ENCODE measurements at places on chromosomes 5 and 9.

- DNase-seq = no peak
Observed at GRCh38 chr5:141003031-141003430, 36.8 kb downstream of the PCDHAC2 start.

DNA sequence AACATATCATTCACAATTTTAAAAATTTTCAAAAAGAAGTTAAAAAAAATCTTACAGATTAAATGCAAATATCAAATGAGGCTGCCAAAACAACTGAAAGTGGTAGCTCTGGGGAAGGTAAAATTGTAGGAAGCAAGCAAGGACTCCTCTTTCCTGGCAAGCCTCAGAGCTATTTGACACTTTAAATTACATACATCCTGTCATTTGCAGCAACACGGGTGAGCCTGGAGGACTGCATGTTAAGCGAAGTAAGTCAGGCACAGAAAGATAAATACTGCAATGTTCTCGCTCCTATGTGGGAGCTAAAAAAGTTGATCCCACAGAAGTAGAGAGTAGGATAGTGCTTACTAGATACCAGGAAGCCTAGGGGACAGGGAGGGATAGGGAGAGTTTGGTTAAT is 58.0 kb downstream of the LPAR1 start:
- no peak for DNase-seq

- DNase-seq = peak; percentile 66
Observed at GRCh38 chr9:33374634-33375237, 27.6 kb downstream of the AQP7 start.

GRCh38 chr5:165881259-165881658 is 2375.8 kb downstream of the MAT2B start:
- no peak for DNase-seq

DNA sequence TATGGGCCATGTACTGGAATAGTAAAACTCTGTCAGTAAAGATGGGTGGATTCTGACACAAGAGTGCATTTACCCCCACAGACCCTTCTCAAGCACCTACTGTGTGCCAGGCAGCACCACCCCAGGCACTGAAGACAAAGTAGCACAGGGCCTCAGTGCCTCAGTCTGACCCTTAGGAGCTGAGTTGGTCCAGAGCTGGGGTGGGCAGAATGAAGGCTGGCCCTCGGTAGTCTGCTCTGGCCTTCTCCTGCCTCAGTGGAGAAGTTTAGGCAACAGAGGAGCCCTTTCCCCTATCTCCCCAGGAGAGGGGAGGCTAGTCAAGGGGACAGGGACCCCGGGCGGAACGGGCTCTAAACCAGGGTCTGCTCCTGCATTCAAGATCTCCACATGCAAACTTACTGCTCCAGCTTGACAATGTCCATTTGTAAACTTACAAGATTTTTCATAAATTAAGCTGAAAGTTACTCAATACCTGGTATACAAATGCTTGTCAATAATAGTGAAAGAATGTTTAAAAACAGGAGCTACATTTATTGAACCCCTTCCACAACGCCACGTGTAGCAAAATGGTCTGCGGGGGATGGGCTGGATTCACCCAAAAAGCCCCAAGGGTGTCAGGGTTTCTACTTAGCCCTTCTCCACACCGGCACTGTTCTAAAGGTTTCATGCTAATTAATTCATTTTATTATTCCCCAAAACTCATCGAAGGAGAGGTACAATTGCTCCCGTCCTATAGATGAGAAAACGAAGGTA is 1.5 kb downstream of the VDAC1 start:
- DNase-seq = no peak

GRCh38 chr5:8598356-8598755 is 729.4 kb downstream of the MTRR start:
- DNase-seq = no peak

DNA sequence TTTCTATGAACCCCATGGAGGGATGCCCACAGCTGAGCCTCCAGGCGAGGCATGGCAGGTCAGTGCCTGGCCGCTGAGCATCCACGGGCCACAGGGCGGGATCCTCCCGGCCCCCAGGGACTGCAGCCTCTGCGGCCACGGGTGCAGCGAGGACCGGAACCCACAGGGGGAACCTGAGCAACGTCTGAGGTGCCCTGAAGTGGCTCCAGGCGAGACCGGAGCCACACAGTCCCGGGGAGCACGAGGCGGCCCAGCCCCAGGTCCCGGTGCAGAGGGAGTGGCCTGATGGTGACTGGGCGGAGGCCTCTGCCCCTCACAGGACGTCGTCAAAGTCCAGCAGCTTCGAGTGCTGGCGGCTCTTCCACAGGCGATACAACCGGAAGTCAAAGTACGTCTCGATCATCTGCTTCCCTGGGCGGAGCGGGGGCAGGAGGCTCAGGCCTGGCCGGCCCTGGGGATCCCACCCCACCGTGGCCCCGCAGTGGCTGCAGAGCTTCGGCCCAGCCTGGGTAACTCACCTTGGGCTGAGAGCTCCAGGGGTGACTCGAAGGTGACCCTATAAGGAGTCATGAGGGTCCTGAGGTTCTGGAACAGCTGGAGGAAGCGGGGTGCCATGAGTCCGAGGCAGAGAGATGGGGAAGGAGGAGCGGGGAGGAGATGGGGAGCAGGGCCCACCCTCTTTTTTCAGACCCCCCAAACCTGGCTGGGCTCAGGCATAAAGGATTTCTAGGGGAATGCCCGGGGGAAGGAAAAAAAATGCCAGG is 8.1 kb upstream of the ENTPD8 start:
- no peak for DNase-seq

- DNase-seq = no peak
Observed at GRCh38 chr9:126829035-126829434, 24.2 kb downstream of the ZBTB43 start.

DNA sequence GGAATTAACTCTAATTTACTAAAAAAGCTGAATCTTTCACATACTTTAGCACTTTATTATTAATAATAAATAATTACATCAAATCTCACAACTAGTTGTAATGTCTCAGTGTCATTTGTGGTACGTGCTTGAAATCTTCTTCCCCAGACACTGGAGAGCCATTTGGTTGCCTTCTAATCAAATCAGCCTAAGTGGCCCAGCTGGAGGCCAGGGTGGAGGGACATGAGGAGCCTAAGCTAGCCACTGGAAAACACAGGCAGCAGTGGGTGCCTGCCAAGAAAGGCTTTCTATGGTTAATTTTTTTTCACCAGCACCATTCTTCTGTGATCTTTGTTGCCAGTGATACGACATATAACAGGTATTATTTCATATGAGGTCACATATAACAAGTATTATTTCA is 117.0 kb downstream of the ERCC6L2 start:
- no peak for DNase-seq

DNA sequence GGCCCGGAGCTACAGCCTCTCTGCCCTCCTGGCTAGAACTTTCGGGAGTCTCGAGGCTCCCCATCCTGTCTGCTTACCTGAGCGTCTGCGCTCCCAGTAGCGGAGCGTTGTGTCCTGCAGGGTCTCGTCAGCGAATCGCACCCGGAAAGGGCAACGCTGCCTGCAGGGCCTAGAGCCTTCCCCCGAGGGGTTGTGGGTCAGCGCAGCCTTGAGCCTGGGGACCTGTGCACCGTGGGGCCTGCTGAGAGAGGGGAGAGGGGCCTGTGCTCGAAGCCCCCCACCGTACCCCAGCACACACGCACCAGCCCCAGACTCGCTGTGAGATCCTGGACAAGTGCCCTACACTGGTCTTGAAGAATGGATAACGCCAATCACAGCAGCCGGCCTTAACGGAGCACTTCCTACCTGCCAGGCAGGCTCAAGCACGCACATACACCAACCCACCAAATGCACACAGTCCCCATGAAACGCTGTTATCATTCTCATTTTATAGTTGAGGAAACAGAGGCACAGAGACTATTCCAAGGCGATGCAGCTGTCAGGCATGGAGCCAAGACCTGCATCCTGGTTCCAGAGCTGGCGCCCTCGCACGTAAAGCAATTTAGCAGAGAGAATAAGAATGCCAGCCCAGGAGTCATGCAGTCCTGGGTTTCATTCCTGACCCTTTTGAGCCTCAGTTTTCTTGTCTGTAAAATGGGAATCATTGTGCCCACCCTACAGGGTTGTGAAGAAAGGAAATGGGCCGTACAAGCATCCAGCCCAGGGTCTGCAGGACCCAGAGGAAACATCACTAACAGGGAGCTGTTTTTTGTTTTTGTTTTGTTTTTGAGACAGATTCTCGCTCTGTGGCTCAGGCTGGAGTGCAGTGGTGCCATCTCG is 5.3 kb downstream of the C9orf50 start:
- DNase-seq = no peak

GRCh38 chr5:72760259-72760658 is 56.2 kb upstream of the TNPO1 start:
- no peak for DNase-seq

DNA sequence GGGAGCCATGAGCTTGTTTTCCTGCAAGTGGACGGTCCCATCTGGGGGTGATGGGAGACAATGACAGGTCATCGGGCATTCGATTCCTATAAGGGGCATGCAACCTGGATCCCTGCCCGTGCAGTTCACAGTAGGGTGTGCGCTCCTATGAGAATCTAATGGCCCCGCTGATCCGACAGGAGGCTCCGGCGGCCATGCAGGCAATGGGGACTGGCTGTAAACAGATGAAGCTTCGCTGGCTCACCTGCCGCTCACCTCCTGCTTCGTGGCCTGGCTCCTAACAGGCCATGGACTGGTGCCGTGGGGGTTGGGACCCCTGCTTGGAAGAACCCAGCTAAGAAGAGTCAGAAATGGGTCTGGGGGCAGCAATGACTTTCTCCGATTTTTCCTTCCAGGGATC is 21.0 kb downstream of the PAEP start:
- no peak for DNase-seq

Measured in fibroblast of skin of abdomen (primary cell).